Fibroblast of skin of left biceps (primary cell): ENCODE measurements at places on chromosomes 16 and 17.

DNA sequence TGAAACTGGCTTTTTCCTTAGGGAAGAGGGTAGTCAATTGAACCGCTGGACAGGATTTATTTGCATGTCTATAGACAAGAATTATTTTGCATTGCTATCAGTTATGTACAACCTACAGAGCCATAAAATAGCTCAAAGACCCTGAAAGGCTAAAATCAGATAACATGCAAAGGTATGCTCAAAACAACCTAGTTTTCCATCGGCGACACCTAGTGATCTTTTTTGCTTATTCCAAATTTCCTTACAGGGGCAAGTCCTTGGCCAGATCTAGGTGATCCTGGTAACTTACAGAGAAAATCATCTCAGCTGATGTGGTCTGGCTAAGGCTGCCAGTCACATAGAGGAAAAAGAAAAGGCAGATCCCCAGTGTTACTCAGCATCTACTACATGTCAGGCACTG is 141.2 kb upstream of the RPL38 start:
- DNase-seq = no peak

GRCh38 chr16:19878757-19879156 is 5.9 kb downstream of the GPRC5B start:
- no peak for DNase-seq

DNA sequence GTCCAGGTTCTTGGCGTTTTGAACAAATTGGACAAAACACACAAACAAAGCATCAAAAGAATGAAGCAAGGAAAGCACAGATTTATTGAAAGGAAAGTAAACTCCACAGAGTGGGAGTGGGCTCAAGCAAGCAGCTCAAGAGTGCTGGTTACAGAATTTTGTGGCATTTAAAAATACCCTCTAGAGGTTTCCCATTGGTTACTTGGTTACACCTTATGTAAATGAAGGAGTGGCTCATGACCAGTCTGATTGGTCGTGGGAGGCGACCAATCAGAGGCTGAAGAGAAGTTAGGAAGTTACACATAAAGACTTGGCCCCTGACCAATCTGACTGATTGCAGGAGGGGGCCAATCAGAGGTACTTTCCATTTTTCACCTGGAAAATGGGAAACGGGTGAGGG is 1373.8 kb upstream of the GOT2 start:
- DNase-seq = no peak

GRCh38 chr17:9844153-9844552 is 18.4 kb downstream of the GLP2R start:
- no peak for DNase-seq

DNA sequence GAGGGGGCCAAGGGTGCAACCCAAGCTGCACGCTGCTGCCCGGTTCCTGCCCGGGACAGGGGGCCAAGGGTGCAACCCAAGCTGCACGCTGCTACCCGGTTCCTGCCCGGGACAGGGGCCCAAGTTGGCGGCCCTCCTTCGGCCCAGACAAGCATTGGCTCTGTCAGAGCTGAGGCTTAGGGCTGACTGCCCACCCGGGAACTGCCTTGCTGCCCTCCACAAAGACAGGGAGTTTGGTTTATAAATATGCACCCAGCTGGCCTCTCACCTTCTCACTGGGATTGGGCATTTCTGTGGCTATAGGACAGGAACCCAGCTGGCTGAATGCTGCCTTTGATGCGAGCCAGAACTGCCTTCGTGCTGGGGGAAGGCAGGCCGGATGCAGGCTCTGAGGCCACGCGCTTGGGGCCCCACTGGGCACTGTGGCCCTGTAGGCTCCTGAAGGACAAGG is 105.7 kb downstream of the IRX5 start:
- no peak for DNase-seq
